ENCODE measurements at places on chromosomes 2 and 18. TPM values are rescaled to one million over a fixed set of nuclear protein-coding genes. Genes with fewer than 3 reads are reported as not detected.

DNA sequence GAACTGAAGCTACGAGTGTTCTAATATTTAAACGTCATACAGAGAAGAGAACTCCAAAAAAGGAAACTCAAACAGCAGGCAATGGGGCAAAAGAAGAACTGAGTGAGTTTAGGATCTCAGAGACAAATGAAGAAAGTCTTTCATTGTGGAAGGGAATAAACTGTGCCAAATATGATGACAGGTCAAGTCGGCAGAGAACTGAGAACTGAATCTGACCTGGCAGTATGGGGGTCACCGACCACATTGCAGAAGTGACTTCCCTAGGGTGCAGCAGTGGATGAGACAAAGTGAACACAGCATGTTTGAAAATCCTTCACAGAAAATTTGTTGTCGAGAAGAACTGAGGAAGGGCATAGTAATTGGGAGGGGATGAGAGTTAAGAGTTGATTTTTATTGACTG lies 55.9 kb downstream of the TTC21B start:
- DNase-seq, result no peak

DNA sequence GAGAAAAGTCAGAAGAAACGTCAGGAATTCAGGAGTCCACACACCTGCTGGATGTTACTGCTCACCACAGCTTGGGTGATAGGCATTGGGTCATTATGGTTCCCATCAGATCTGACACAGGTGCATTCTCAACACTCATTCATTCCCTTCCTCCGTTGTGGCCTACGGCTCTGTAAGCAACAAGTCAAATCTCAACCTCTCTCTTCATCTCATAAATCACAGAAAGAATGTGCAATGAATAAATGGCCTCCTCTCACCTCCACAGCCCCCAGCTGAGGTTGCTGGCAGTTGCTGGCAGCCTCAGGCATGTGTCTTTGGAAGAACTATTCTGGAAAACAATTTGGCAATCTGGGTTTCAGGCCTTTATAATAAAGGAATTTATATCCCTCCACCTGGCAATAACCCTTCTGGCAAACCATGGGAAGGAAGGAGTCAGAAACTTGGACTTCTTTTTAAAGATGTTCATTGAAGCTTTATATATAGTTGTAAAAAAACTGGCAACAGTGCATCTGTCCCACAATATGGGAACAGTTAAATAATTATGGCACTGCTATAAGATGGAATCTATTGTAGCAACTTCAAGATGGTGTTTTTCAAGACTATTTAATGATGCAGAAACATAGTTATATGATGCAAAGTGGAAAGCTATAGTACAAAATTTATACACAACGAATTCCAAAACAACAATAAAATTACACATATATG lies 175.4 kb downstream of the ANAPC1 start:
- peak; percentile 70 for DNase-seq

GRCh38 chr18:57447154-57447621 lies 12.0 kb downstream of the ONECUT2 start:
- no peak for DNase-seq

GRCh38 chr2:129233166-129233565 lies 746.3 kb upstream of the RAB6C start:
- DNase-seq, result no peak

GRCh38 chr2:132651115-132652045 lies 18.6 kb downstream of the LYPD1 start:
- peak; percentile 67 for DNase-seq

GRCh38 chr2:118699447-118700175 lies 147.8 kb downstream of the EN1 start:
- no peak for DNase-seq

- DNase-seq, result peak; percentile 96
Measured at GRCh38 chr2:61854564-61855317, 881 bp upstream of the FAM161A start.

DNA sequence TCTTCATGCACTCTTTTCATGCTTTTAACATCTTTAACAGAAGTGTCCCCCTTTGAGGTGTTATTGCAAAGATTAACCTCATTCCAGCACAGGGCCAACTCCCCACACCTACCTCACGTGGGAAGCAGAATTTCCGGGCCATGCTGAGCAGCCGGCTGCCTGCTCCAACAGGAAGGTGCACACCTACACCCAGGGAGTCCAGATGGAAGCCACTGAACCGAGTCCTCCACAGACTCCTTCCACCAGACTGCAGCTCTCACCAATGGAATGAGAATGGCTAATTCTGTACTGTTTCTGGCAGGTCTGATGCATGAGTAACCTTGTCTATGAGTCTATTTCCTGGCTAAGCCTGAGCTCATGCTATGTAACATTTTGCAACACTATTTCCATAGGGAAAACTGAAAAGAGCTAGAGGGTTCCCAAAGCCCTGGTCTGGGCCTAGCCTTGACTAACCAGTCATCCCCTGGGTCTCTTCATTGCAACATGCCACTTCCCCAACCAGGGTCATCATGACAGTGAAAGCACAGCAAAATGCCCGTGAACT lies 11.0 kb downstream of the ERFE start:
- DNase-seq, result peak; percentile 72

GRCh38 chr2:55109219-55109891 lies 59.1 kb upstream of the RTN4 start:
- peak; percentile 57 for DNase-seq

- no peak for DNase-seq
Measured at GRCh38 chr2:1881502-1881901, 137.2 kb upstream of the PXDN start.

DNA sequence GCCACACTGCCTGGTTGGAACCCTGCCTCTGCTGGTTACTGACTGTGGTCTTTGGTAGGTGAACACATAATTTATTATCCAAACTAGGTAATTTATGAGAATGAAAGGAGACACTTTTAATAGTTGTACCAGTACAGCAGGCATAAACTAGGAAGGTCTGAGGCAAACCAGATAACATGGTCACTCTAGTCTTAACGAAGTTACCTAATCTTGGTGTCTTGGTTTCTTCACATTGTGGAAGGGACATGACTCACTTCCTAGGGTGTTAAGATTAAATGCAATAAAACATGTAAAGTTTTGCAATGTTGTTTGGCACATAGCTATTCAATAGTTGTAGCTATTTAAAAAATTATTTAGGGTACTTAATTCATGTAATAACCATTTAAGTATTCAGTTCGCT lies 23.3 kb downstream of the SPTBN1 start:
- DNase-seq, result peak; percentile 76

- no peak for DNase-seq
Measured at GRCh38 chr2:30221531-30221930, 9.8 kb upstream of the LBH start.

GRCh38 chr2:7022492-7023385 lies 105.5 kb downstream of the RNF144A start:
- DNase-seq, result no peak

EFEMP1 gene
- total RNA-seq, result 128 TPM

STPG4 gene
- total RNA-seq, result not detected

CTNNA2 gene
- not detected for total RNA-seq

CNTNAP5 gene
- total RNA-seq, result not detected

HOXD12 gene
- total RNA-seq, result 0.12 TPM

ANXA4 gene
- total RNA-seq, result 9.1 TPM

C2orf74 gene
- 13.0 TPM for total RNA-seq

EFHD1 gene
- total RNA-seq, result 1.7 TPM

Measured in M059J (cell line).